ENCODE measurements at places on chromosomes 4 and X. TPM values are rescaled to one million over a fixed set of nuclear protein-coding genes. Genes with fewer than 3 reads are reported as not detected.
A peak's percentile ranks its signal among the peaks of the same experiment; 100 is the strongest.

Gene RGN
- total RNA-seq: 1.8 TPM

Gene ADGRG4
- total RNA-seq: not detected

DNA sequence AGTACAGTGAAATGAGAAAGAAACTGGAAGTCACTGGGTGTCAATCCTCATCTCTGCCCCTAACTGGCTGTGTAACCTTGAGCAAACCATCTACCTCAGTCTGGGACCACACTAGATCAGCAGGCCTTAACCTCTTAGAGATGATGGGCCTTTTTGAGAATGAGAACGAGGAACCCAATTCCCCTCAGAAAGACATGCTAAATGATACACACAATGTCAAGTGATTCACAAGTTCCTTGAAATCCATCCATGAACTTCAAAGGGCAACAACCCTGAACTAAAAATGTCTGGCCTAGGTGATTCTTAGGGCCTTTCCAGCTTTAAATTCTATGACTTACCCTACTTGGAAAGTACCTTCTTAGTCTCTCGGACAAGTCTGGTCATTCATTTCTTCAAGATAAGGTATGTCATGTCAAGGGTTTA is 47.4 kb downstream of the ACSL4 start:
- DNase-seq: no peak

GRCh38 chrX:71420686-71421085 is 54.5 kb downstream of the TAF1 start:
- DNase-seq: no peak

DNA sequence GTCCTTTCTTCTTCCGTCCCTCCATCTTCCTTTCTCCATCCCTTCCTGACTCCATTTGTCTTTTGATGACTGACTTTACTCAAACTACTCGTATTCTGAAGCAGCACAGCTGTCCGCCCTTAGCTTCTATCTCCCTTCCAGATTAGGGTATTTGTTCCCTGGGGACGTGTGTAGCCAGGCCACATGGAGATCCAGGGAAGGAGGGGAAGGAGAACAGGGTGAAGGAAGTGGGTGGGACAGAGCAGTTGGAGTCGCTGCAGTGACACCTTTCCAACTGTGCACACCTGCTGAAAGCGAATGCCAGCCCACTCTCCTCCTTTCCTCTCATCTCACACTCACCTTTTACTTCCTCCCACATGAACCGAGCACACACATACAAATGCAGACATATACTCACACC is 323.8 kb downstream of the DCTD start:
- no peak for DNase-seq

Gene ASMT
- total RNA-seq: not detected

GRCh38 chr4:1321486-1321885 is 25.5 kb upstream of the UVSSA start:
- DNase-seq: no peak

GRCh38 chrX:74505437-74505836 is 84.1 kb downstream of the SLC16A2 start:
- peak; percentile 56 for DNase-seq

Gene CSAG1
- not detected for total RNA-seq

DNA sequence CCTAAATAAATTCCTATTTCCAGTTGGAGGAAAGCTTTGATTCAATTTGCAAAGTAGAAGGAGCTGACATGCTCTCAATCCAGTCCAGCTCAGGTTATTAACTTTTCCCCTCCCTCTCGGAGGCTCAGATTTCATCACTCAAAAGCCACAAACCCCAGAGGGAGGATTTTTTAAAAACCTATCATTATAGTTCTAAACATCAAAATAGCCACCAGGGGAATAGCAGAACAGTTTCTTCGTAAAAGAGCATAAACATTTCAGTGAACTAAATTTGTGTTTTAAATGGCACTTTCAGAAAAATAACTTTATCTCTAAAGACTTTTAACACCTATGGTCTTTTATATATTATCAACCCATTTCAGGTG is 8.8 kb downstream of the GPRIN3 start:
- peak; percentile 13 for DNase-seq

- no peak for DNase-seq
Observed at GRCh38 chrX:53704294-53704693, 17.8 kb upstream of the HUWE1 start.

Gene BMP3
- total RNA-seq: not detected

Gene MGARP
- 6.0 TPM for total RNA-seq

- no peak for DNase-seq
Observed at GRCh38 chr4:1203026-1203616, 30.7 kb upstream of the SPON2 start.

Gene SPACA5
- total RNA-seq: not detected

Gene MAGED1
- total RNA-seq: 323 TPM

GRCh38 chr4:168183717-168184571 is 91.6 kb downstream of the ANXA10 start:
- DNase-seq: peak; percentile 51

DNA sequence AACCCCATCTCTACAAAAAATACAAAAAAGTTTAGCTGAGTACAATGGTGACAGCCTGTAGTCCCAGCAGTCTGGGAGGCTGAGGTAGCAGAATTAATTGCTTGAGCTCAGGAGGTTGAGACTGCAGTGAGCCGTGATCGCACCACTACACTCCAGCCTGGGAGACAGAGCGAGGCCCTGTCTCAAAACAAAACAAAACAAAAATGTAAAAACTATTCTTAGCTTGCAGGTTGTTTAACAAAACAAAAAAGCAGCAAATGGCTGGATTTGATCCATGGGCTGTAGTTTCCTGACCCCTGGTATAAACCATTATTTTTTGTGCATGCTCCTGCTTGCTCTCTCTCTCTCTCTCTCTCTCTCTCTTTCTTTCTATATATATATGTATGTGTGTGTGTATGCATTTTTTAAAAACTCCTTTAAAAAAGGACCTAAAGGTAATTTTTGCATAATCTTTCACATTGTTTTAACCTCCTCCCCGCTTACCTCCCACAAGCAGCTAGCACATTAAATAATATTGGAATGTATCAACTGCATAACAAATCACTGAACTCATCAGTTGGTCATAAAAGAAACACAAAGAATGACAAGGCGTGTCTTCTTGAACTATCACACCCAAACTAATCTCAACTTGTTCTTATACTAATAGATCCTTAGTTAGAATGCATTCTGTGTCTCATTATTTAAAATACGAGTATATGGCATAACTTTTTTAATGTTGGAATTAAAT is 4.8 kb downstream of the AREG start:
- no peak for DNase-seq

DNA sequence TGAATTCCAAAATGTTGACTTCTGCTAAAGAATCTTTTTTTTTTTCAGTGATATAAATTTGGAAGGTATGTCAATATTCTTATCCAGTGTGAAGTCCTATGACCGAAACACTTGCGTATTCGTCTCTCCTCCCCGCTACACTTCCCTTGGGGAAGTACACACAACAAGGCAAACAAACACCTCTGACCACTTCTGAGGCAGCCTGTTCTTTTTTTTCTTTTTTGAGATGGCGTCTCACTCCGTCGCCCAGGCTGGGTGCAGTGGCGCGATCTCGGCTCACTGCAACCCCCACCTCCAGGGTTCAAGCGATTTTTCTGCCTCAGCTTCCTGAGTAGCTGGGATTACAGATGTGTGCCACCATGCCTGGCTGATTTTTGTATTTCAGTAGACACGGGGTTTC is 78.1 kb upstream of the DHRSX start:
- no peak for DNase-seq

DNA sequence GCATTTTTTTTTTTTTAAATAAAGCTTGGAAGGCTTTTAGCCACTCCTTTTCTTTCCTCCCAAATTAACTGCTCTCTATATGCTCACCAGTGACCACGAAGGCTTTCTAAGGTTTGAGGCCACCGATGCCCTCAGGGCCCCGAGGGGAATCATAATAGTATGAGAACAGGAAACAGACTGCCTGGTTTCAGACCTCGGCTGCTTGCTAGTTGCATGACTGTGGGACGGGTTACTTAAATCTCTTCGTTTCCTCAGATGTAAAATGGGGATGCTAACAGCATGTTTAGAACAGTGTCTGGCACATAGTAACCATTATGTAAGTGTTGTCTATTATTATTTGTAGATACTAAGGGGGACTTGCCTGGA is 3.6 kb downstream of the LINC00632 start:
- DNase-seq: no peak

Gene TSPAN7
- total RNA-seq: 0.31 TPM

DNA sequence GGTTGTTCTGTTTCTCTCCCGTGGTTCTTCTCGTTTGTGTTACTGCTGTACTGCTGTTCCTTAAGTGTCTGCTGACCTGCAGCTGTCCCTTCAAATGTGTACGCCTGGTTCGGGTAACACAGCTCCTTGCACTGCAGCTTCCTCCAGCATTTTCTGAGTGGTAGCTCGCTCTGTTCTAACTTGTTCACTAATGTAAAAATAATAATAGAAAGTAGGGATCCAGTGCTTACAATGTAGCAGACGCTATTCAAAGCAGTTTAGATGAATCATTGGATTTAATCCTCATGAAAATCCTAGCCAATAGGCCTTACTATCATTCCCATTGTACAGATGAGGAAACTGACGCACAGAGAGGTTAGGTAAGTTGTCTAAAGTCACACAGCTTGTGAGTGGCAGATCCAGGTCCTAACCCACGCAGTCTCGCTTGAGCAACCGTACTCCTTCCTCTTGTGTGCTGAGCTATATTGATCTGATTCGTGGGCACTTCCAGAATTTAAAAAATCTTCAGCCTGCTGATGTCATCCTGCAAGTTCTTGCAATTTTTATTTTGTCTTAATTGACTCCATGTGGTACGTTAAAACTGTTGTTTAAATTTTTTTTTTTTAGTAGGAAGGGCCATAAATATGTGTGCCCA is 448.2 kb upstream of the FAT1 start:
- no peak for DNase-seq

GRCh38 chr4:153468587-153468986 is 2.4 kb downstream of the TMEM131L start:
- DNase-seq: peak; percentile 73

DNA sequence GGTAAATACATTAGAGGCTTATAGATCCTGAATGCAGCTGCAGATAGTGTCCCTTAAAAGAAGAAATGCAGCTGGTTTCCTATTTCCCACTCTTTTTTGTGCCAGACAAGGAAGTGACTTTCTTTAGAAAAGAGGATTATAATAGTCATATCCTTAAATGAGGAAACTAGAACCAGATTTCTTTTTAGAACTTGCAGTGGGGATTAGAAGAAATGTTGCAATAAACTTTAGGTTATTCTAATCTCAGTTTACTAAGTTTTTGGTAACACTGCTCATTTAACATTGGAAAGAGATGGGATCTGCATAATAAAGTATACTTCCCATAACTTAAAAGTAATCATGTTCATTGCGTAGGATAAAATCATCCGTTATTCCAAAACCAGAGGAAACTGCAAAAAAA is 101.9 kb downstream of the SLIT2 start:
- peak; percentile 85 for DNase-seq

- peak; percentile 55 for DNase-seq
Observed at GRCh38 chr4:40648131-40648530, 18.5 kb upstream of the RBM47 start.

DNA sequence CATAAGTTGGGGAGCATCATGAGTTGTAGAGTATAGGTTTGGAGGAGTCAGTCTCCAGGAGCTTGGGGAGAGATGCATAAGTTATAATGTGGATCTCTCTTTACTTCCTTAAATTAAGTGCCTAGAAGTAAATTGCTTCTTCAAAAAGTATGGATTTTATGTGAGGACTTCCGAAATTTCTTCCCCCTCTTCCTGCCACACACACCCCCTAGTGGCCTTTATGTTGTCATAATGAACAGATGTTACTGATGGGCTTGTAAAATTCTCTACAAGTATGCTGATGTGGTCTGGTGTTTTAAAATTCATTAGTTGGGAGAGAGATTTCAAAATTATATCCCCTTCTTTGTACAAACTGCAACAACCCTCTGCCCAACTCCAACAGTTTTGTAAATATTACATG is 2.3 kb upstream of the METTL14 start:
- DNase-seq: peak; percentile 74

GRCh38 chrX:108091878-108092291 is 307 bp downstream of the ATG4A start:
- DNase-seq: peak; percentile 1

Gene SLITRK2
- not detected for total RNA-seq

Gene HEPH
- total RNA-seq: not detected

DNA sequence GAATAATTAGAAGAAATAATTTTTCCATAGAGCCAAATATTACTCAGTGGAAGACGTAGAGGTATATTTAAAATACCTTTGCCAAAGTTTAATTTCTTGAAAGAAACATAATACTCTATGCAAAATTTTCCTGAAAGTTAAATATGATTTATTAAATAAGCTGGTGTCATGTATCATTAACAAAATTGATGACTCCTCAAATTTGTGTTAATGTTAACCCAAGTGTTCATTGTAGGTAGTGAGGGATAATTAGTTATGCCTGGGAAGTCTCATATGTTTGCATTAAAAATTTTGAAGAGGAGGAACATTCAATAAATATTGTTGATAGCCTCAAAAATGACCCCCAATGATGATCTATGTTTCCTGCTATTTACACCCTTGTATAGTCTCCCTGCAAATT is 292.7 kb upstream of the AMOT start:
- DNase-seq: no peak

- no peak for DNase-seq
Observed at GRCh38 chr4:101870874-101871273, 80.3 kb downstream of the BANK1 start.

GRCh38 chr4:49000806-49001205 is 14.7 kb downstream of the CWH43 start:
- DNase-seq: no peak

- no peak for DNase-seq
Observed at GRCh38 chr4:27742816-27743215, 882.2 kb downstream of the STIM2 start.

DNA sequence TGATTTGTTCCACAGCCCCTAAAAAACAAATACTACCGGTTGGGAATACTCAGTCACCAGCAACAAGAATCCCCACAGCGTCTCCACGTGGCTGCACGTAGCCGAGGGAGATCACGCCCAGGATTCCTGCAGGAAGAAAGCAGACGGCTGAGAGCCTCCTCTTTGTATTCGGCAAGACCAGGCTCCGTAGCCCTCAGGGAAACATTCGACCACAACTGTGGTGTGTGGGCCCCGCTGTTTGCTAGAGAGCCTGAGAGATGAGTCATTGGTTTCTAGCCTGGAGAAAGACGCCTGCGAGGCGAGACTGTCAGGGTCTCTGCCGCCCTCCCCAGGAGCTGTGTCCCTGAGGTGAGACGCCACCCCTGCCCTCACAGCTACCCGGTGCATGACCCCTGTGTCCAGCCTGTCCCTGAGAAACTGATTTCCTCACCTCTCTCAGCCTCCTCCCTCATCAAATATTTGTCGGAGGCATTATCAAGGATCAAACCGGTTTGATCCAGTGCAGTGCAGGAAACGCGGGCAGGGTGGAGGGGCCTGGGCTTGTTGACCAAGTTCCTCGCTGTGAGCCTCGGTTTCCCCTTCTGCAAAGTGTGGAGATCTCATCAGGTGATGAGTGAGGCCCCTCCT is 4.7 kb upstream of the S100P start:
- DNase-seq: peak; percentile 74

Gene PRSS48
- not detected for total RNA-seq

- DNase-seq: no peak
Observed at GRCh38 chr4:128550060-128550459, 259.4 kb upstream of the JADE1 start.

GRCh38 chr4:793941-794621 is 31.8 kb downstream of the CPLX1 start:
- DNase-seq: no peak

- DNase-seq: no peak
Observed at GRCh38 chr4:56910172-56910967, 2.7 kb downstream of the REST start.

Gene NHS
- total RNA-seq: 0.13 TPM

GRCh38 chr4:105605493-105605892 is 53.1 kb downstream of the ARHGEF38 start:
- DNase-seq: peak; percentile 53

- DNase-seq: no peak
Observed at GRCh38 chr4:141425124-141425523, 204.4 kb downstream of the ZNF330 start.

Data from A673 (cell line).